ENCODE measurements at places on chromosomes 1 and 21.
A peak's percentile ranks its signal among the peaks of the same experiment; 100 is the strongest.

DNA sequence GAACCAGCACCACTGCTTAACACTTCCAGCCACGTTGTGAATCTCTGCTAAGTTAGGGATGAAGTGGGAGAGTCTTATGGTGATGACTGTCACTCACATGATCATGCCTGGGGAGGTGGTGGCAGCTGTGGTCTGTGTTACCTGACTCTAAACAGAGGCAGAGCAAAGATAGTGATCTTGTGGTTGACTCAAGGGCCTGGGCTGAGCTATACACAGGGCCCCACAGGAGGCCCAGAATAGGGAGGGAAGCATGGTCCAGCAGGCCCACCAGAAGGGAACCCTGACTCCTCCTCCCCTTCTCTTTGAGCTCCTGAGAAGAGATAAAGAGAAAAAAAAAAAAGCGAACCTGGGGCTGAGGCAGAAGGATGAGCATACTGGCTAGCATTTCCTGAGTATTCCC, 55.0 kb downstream of the PLXNA2 start:
- DNase-seq, result no peak

- peak; percentile 63 for DNase-seq
Observed at GRCh38 chr21:36504067-36505058, 24.4 kb upstream of the CLDN14 start.

DNA sequence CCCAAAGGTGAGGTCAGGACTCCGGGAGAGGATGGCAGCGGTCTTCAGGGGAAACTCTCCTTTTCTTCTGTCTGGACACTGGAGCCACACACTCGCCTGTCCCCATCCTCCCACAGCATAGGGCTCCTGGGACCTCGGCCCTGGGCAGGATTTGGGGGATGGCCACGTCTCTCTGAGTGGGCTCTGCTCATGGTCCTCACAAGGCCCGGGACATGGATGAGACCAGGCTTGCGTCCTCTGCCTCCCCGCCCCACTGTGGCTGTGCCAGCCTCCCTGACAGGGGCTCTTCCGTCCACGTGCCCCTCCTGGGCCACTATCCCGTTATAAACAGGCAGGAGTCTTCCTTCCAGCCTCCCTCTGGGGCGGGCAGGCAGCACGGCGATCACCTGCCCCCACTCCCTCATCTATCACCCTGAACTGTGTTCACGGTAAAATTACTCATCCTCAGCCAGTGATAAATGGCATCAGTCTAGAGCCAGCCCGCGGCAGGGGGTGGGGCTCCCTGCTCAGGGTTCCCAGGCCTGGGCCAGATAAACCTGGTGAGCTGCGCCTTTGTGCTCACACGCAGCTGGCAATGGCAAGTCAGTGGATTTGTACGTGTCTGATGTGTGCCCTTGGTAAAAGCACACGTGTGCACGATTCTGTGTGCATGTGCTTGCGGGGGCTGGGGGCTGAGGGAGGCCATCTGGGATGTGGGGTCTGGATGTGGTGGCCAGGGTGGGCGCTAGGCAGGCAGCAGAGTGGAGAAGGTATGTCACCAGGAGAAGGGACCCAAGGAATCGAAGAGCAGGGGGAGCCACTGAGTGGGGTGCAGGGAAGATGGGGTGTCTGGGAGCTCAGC, 12.6 kb upstream of the SAMD11 start:
- no peak for DNase-seq

DNA sequence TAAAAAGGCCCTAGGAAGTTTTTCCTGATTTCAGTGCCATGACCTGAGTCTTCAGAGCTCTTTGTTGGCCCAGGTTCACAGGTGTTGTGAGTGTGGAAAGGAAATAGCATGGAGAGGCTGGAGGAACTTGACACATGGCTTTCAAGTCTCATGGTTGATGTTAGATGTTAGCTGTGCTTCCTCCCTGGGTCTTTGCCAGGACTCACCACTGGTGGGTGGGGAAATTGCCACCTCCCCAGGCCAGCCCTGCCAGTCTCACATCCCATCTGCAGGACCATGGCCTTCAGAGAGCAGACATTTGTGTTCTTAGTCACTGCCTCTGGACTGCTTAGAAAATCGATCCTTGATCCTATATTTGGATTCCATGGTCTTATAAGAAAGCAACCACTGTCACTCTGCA, 383.2 kb downstream of the DISC1 start:
- no peak for DNase-seq

DNA sequence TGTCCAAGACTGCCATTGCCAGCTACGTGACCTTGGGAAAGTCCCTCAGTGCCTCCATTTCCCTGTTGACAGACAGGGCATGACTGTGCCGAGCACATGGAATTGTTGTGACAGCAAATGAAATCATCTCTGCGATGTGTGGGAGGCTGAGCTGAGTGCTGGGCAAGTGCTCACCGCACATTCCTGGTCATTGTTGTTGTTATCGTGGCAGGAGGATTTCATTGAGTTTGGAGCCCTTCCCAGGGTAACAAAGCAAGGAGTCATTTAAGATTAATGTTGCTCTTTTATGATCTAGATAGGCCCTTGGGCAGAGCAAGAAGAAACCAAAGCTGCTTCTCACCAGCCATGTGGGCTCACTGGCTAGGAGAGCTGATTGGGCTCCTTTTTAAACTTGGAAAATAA, 39.6 kb upstream of the ITPKB start:
- DNase-seq, result no peak

- no peak for DNase-seq
Observed at GRCh38 chr1:248905662-248906008, 400 bp upstream of the PGBD2 start.

DNA sequence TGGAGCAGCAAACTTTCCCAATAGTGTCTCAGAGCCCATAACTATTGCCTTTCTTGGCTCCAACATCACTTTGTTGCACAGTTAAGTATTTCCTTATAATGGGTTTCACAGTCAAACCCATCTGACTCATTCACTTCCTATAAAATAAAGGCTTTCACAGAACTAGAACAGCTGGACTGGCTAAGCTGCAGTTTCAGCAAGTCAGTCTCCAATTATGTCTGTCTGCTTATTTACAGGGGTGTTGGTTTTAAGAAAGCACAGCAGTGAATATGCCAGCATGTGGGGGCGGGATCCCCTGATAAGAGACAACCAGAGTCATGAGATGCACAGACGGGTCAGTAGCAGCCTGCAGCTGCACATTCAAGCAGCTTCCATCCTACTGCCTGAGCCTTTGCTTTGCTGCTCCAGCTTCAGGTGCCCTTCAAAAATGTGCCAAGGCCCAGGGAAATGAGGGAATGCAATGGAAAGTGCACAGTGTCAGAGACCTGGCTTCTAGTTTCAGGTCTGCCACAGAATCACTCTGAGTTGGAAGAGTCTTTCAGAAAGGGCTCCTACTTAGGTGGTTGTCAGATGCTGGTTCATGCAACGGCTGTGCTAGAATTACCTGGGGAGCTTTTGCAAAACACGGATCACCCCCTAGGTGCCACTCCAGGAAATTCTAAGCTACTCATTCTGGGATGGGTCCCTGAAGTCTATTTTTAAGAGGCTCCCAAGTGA, 24.8 kb downstream of the RNF19B start:
- DNase-seq, result peak; percentile 8

- DNase-seq, result no peak
Observed at GRCh38 chr21:36306872-36307534, 13.0 kb upstream of the MORC3 start.

- DNase-seq, result no peak
Observed at GRCh38 chr1:34065498-34065897, 99.5 kb downstream of the CSMD2 start.

DNA sequence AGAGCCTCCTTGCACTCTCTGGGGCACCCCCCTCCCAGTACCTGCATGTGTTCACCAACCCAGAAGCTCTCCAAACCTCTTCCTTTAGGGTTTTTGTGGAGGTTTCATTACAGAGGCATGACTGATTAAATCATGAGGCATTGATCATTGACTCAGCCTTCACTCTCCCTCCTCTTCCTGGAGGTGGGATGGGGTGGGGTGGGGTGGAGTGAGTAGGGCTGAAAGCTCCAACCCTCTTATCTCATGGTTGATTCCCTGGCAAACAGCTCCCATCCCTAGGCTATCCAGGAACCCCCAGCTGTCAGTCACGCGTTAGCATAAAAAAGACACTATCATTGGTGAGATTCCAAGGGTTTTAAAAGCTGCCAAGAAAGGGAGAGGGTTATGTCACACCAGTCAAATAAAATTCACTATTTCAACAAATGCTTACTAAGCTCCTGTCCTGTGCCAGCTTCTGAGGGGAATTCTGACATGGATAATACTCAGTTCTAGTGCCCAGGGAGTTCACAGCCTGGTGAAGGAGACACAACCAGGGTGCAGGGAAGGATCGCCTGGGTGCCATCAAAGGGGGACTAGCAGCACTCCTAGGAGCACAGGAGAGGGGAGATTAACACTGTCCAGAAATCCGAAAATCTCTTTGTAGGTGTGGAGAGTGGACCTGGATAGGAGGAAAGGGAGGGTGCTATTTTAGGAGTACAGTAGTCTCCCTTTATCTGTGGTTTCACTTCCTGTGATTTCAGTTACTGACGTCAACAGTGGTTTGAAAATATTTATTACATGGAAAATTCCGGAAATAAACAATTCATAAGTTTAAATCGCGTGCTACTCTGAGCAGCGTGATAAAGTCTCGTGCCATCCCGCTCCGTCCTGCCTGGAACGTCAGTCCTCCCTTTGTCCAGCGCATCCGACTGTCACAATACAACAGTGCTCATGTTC, 6.8 kb upstream of the IL24 start:
- no peak for DNase-seq

GRCh38 chr21:25639551-25640201, 618 bp downstream of the JAM2 start:
- peak; percentile 34 for DNase-seq

DNA sequence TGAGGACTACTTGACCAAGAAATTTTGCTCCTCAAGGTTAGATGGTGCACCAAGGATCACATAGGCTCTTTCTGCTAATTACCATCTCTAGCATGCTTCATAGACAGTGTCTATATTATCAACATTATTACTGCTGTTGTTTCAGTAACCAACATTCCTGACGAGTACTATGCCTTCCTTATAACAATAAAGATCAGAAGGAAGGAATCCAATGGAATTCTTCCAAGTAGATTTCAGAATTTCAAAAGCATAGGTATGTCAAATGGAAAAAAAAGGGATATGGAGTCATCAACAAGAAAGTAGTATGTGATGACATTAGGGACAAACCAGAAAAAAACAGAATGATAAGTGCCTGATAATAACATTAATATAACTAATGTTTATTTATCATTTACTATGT, 39.6 kb upstream of the LPGAT1 start:
- no peak for DNase-seq

DNA sequence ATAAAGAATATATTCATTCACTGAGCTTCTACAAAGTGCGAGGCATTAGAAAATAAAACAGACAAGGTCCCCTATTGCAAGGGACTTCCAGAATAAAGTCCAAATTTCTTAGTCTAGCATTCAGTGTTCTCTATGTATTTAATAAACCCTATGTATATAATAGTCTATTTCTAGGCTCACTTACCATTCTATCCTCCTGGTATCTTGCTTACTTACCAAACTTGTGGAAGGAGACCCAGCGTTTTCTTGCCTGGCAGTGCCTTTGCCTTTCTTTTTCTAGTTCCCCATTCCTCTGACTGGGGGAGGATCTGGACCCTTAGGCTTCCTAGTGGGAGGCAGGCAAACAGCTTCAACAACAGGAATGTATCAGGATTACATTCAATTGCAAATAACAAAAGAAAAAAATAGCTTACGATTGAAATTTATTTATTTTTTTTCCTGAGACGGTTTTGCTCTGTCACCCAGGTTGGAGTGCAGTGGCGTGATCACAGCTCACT, 690 bp upstream of the RNF19B start:
- DNase-seq, result no peak

- DNase-seq, result no peak
Observed at GRCh38 chr1:76066394-76066793, 8.2 kb upstream of the ST6GALNAC3 start.

DNA sequence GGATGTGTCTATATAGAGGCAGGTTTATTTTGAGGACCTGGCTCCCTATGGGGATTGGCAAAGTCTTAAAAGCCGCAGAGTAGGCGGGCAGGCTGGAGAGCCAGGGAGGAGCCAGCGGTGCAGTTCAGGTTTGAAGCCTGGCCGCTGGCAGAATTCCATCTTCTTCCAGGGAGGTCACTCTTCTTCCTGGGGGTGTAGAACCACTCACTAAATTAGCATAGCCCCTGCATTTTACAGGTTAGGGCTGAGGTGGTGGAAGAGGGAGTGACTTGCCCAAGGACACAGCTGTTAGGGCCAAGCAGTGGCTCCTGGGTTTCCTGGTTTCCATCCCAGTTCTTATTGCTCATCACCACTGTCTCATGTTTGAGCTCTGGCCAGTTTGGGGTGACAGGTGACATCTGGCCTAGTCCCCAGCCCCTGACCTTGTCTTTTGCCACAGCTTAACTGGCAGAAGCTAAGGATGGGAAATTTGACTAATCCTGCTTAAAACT, 1.4 kb downstream of the PINK1 start:
- DNase-seq, result peak; percentile 20

GRCh38 chr1:78178816-78179215, 133.1 kb downstream of the GIPC2 start:
- no peak for DNase-seq

GRCh38 chr1:19262047-19262446, 10.4 kb downstream of the MRTO4 start:
- DNase-seq, result no peak

GRCh38 chr1:194355488-194356106, 1169.2 kb upstream of the B3GALT2 start:
- no peak for DNase-seq

GRCh38 chr1:11515368-11516300, 36.7 kb downstream of the DISP3 start:
- no peak for DNase-seq

DNA sequence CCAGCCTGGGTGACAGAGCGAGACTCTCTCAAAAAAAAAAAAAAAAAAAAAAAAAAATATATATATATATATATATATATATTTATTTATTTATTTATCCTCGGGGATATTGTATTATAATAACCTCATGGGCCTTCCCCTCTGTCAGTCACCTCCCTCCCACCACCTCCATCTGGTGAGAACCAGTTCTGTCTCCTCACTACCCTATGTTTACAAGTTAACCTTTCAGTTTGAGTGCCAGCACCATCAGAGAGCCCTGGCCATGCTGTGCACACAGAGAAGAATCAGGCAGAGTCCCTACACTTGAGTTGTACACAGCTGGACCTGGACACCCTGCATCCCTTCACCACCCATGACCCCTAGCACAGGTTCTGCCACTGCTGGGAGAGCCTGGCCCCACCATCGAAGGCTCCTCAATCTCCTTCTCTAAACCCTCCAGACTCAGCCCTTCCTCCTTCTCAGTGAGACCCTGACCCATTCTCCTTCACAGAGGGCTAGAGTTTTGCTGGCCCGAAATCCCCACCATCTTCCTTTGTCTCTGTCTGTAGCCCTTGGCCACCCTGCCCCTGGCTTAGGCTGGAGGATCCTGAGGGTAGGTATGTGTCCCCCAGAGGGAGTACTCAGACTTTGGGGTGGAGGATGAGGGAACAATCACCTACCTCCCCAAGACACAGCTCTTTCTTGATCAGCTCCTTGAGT, 1.2 kb downstream of the S100A5 start:
- DNase-seq, result no peak

GRCh38 chr1:169118227-169118626, 11.7 kb downstream of the ATP1B1 start:
- no peak for DNase-seq

DNA sequence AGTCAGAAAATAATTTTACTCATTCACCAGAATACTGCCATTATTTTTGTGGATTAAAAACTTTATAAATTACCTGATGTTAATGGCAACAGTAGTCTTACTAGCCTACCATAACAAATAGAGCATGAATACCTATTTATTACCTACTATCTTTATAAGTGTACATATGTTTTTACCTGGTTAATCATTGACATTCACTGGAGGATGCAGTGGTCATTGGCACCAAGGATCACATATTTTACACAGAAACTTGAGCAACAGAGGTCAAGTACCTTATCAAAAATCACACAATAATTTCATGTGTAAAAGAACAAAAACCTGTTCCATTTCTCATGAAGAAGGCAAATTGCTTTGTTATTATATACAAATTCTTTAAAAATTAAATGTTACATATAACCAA, 1284.9 kb upstream of the NCAM2 start:
- no peak for DNase-seq
